ENCODE measurements at places on chromosomes 1 and 21. TPM values are rescaled to one million over a fixed set of nuclear protein-coding genes. Genes with fewer than 3 reads are reported as not detected.

KLHL12 gene
- total RNA-seq, result 20.3 TPM

SPRR1B gene
- total RNA-seq, result not detected

FAM72C gene
- 0.51 TPM for total RNA-seq

MAD2L2 gene
- total RNA-seq, result 44.5 TPM

FCAMR gene
- not detected for total RNA-seq

CIART gene
- total RNA-seq, result 3.5 TPM

LINGO4 gene
- not detected for total RNA-seq

AMY1C gene
- not detected for total RNA-seq

ZMYND12 gene
- 7.5 TPM for total RNA-seq

TMEM52 gene
- total RNA-seq, result 1.7 TPM

MROH9 gene
- not detected for total RNA-seq

STUM gene
- 1.7 TPM for total RNA-seq

CD160 gene
- not detected for total RNA-seq

SLC37A1 gene
- total RNA-seq, result 5.8 TPM

UTS2 gene
- not detected for total RNA-seq

PTPN7 gene
- 21.8 TPM for total RNA-seq

AIRE gene
- total RNA-seq, result not detected

CRP gene
- total RNA-seq, result not detected

HHIPL2 gene
- total RNA-seq, result not detected

CFHR1 gene
- 1.3 TPM for total RNA-seq

AMY2A gene
- total RNA-seq, result not detected

KIF14 gene
- under 0.01 TPM for total RNA-seq

ANKRD45 gene
- not detected for total RNA-seq

DMBX1 gene
- not detected for total RNA-seq

BTBD19 gene
- total RNA-seq, result 3.9 TPM

C8B gene
- total RNA-seq, result not detected

RHEX gene
- total RNA-seq, result 5.1 TPM

WDR64 gene
- total RNA-seq, result not detected

COL16A1 gene
- 57.8 TPM for total RNA-seq

SORT1 gene
- total RNA-seq, result 133 TPM

DISC1 gene
- total RNA-seq, result 9.8 TPM

CYP4X1 gene
- 59.0 TPM for total RNA-seq

ZNF648 gene
- not detected for total RNA-seq

FAM177B gene
- total RNA-seq, result 0.82 TPM

TM2D1 gene
- total RNA-seq, result 70.7 TPM

SLC30A10 gene
- total RNA-seq, result not detected

PLA2G2D gene
- not detected for total RNA-seq

FCRL6 gene
- not detected for total RNA-seq

VASH2 gene
- 1.5 TPM for total RNA-seq

PTPN22 gene
- total RNA-seq, result 4.6 TPM

SAMD11 gene
- not detected for total RNA-seq

MROH7 gene
- 1.7 TPM for total RNA-seq

GNPAT gene
- 34.8 TPM for total RNA-seq

SERINC2 gene
- 11.0 TPM for total RNA-seq

Measured in subcutaneous adipose tissue (tissue), 4 donors.